Stimulated activated CD4-positive, alpha-beta T cell treated with anti-CD3 and anti-CD28 coated beads, Interleukin-1b, Interleukin-23, amount 100 ng/mL, for 48 hours (primary cell): ENCODE measurements at places on chromosomes 2 and 18.

DNA sequence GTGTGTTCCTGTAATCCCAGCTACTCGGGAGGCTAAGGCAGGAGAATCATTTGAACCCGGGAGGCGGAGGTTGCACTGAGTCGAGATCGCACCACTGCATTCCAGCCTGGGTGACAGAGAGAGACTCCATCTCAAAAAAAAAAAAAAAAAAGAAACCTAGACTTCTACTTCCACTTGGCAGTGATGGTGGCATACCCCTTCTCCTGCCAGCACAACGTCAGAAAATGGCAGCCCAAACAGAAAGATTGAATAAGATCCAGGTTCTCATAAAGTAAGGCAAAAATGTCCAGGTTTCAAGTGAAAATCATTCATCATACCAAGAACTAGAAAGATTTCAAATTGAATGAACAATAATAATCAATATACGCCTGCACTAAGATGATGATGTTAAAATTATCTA, 15.4 kb upstream of the ESPNL start:
- no peak for DNase-seq

DNA sequence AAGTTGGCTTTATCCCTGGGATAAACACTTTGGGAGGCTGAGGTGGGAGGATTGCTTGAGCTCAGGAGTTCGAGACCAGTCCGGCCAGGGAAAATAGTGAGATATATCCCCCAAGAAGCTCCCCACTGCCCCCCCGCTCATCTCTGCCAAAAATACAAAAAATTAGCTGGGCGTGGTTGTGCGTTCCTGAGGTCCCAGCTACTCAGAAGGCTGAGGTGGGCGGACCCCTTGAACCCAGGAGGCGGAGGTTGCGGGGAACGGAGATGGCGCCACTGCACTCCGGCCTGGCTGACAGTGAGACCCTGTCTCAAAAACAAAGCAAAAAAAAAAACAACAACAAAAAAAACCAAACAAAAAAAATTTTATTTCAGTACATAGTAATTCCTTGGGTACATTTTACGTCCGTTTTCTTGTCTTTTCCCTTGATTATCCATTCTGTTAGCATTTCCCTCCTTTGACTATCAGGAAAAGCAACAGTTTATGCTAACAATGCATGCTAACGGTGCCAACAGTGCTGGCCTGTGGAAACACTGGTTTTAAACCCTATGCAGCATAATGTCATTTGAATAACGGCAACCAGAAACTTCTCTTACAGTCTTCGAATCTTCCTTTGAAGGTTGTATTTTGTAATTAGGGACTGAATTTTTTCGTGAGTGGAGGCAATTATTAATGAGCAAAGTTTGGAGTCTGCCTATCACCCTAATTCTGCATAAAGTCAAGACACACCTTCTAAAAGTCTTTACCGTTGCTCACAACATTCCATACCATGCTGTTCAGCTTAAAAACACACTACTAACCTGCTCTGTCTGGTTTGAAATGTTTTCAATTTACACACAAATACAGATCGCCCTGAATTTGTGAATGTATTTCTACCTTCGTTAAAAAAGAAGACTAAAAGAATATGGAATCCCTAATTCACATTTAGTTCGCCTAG, 721 bp upstream of the MIB1 start:
- DNase-seq = no peak

DNA sequence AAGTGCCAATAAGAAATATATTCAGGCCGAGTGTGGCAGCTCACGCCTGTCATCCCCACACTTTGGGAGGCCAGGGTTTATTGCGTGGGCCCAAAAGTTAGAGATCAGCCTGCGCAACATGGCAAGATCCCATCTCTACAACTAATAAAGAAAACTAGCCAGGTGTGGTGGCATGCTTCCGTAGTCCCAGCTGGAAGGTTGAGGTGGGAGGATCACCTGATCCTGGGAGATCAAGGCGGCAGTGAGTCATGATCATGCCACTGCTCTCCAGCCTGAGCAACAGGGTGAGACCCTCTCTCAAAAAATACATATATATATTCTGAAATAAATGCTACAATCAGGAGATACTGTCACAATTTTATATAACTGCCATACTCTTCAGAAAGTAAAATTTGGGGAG, 1604.8 kb upstream of the NXPH2 start:
- no peak for DNase-seq

- DNase-seq = no peak
Observed at GRCh38 chr2:190068764-190069163, 6.2 kb upstream of the MSTN start.

GRCh38 chr2:25825238-25825637, 53.0 kb downstream of the ASXL2 start:
- peak; percentile 66 for DNase-seq

DNA sequence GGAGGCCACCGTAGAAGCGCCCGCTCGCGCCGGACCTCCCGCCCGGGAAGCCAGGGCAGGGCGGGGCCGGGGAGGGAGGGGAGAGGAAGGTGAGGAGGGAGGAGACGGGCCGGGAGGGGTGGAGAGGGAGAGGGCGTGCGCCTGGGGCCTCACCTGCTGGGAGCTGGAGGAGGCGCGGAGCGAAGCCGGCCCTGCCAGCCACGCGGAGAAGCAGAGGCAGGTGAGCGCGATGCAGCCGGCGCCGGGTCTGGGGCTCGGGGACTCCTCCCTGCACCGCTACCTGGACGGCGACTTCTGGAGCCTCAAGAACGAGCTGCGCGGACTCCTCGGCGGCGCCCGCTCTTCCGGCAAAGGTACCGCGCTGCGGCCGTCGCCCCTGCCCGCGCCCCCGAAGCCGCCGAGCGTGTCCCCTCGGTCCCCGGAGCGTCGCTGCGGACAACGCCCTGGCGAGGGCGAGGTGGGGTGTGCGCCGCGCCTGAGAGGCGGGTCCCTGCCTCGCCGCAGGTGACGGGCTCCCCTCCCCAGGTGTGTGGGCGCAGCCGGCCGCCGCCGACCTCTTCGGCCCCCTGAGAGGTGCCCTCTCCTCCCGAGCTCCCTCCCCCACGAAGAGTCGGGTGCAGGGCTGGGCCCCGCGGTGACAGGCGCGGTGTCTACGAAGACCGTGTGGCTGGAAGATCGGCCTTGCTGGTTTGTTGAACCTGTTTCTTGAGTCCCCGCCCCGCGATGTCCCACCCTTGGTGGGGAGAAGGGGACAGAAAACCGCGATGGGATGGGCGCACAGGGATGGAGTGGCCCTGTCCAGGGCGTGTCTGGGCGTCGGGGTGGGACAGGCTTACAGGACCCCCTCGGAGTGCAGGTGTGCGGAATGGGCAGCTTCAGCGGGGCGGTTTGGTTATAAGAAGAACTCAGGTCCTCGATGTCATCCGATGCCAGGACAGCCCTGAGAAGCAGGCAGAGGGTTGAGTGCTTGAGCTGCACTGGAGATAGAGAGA, at the start of gene ACOXL:
Gene ACOXL (plus strand): TSS at position 152 of the 992 bp plus-strand sequence. CDS start 35,817 bp downstream, outside the sequence.
- no peak for DNase-seq

GRCh38 chr2:59969161-59969560, 584.3 kb downstream of the BCL11A start:
- DNase-seq = no peak

DNA sequence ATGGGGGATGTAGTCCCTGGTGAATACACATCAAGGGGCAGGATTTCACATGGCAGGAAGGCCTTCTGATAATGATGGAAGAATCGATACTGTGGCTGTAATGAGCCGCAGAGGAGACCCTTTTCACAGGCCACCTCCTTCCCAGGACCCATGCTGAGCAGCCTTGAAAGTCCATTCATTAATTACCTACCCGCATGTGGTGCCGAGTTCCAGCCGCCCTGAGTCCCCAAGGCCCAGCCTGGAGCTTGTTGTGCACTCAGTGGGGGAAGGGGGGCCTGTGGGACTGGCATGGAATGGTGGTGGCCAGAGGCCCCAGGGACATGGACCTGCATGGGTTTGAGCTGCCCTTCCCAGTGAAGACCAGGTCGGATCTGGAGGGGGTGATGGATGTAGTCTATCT, 25.5 kb downstream of the ASB18 start:
- DNase-seq = no peak

GRCh38 chr2:222304737-222305515, 6.1 kb upstream of the PAX3 start:
- no peak for DNase-seq

DNA sequence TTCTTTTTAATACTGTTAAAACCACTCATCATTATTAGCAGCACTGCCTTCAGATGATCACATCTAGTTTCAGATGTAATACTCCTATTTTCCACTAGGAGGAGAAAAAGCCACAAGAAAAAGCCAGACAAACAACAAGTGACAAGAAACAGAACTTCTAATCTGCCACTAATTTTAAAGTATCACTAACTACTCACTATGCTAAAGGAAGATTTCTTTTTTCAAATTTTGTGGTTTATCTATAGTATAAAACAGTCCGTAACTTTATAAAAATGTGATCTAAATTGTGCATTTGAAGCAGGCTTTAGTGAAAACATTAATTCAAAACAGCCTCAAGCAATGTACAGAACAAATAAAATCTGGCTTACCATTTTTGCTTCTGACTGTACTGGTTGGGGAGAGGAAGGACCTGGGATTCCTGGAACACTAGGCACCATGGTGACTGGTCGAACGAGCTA, 56.8 kb downstream of the ATF2 start:
- DNase-seq = no peak

- DNase-seq = no peak
Observed at GRCh38 chr2:14587119-14587518, 45.4 kb upstream of the LRATD1 start.

DNA sequence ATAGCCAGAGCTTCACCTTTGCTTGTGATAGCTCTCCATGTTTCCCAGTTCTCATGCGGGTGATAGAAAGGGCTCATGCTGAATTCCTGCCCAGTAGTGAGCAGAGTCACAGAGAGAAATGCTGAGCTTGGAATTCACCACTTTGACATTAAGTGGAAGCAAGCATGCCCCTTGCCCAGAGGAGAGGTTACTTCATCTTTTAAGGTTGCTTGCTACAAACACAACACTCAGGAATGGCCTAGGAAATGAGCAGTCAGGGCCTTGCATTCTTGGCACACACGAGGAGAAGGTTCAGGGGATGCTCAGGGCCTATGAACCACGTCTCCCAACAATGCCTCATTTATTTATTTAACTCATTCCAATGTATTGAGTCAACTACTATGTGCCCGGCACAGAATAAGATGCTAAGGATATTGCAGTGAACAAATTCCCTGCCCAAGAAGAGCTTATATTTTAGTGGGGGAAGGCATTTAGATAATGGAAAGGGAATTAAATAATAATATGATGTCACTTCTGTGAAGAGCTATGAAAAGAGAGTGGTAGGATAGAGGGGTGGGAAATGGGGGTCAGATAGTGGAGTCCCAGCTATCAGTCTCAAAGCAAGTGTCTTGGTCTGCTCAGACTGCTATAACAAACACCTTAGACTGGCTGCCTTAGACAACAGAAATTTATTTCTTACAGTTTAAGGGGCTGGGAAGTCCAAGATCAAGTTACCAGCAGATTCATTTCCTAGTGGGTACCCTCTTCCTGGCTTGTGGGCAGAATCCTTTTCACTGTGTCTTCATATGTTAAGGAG, 42.1 kb downstream of the DDX18 start:
- no peak for DNase-seq

DNA sequence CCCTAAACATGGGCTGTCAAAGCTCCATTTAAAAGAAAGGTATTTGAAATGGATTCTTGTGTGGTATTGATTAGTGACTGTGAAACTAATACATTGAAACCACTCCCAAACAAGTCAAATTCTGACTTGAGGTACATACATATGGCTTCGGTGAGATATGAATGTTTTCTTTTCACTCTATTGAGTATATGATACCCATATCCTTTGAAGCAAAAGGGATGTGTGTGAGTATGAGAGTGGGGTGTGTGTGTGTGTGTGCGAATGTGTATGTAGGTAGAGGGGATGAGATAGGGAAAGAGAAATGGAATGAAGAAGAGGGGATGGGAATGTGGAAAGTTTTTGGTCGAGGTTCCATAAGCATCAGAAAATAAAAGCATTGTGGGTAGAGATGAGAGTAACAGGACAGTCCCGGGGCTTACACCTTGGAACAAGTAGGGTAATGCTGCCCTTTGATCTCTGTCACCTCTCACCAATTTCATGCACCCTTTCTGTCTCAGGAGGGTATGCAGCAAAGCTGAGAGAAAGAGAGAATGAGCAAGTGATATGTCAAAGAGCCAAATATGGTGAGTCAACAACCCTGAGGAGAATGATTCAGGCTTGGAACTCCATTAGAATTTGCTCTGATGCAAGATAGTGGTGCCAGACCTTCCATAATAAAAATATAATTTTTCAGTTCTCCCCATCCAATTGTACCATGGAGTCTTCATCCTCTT, 64.0 kb upstream of the ZEB2 start:
- peak; percentile 11 for DNase-seq

DNA sequence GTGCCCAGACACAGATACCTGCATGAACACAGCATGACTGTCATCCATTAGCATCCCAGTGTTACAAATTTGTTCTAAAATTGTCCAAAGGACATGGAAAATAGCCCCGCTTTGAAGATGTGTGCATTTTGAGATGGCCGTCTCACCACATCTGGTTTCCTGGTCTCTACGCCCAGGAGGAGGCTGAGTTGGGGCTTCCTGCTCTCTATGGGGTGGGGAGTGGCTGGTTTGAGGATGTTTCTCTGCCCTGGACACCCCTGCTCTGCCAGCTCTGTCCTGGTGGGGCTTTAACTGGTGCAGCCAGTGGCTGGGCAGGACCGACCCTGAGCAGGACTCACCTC, 74.6 kb upstream of the SMAD7 start:
- no peak for DNase-seq

- DNase-seq = no peak
Observed at GRCh38 chr2:86066007-86066578, 39.6 kb downstream of the POLR1A start.

DNA sequence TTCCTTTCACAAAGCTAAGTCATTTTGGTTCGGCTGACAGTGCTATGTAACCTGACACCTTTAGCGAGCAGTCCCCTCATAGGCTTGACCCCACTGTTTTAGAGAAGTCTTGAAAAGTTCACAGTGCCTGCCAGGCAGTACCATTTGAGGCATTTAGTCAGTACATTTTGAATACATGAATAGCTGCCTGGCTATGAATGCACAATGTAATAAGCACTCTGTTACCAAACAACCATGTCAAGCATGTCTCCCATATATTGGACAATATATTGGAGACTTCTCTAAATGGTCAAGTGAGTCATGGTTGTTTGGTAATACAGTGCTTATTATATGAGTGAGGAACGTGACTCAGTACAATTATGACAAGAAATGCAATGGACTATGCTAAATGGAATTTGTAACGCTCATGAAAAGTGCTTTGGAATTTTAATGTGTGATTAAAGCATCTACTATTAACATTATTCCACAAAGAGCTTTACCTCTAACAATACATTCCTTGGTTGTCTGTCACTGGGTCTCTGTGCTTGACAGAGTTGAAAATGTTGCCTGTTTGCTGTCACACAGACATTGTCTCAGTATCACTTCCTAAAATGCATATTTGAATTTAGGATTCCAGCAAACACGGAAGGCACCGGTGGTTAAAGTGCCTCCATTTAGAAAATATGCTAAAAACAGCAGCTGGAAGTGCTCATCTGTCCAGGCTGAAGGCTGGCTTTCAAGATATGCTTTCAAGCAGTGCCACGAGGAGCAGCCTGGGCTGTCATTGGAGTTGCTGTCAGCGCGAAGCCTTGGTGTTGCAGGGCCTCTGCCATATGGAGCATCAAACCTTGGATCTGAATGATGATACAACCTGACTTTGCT, 458.6 kb downstream of the FBXO15 start:
- DNase-seq = no peak

GRCh38 chr2:217650716-217651360, 352.0 kb downstream of the TNS1 start:
- DNase-seq = peak; percentile 7
